ENCODE measurements at places on chromosomes 12 and 14.

- no peak for DNase-seq
Observed at GRCh38 chr12:116650585-116651087, 87.2 kb downstream of the SPRING1 start.

GRCh38 chr12:95998611-95999286 is 2.6 kb upstream of the HAL start:
- DNase-seq = peak; percentile 31

DNA sequence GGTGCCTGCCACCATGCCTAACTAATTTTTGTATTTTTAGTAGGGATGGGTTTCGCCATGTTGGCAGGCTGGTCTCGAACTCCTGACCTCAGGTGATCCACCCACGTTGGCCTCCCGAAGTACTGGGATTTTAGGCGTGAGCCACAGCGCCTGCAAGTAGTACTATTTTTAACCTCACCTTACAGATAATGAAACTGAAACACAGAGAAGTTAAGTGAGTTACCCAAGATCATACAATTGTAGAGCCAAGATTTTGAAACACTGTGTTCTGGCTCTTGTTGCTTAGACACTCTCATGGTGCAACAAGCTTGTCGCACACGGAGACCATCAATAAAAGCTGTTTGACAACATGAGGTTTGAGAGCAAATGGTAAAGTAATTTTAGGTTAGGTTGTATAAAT is 159.1 kb upstream of the LMNTD1 start:
- no peak for DNase-seq

GRCh38 chr14:51691176-51691575 is 39.5 kb downstream of the FRMD6 start:
- no peak for DNase-seq

GRCh38 chr12:52605542-52605941 is 4.3 kb upstream of the KRT72 start:
- no peak for DNase-seq

Measured in anterior cingulate cortex (tissue), 58 donors.